ENCODE measurements at places on chromosomes 4 and X.
A peak's percentile ranks its signal among the peaks of the same experiment; 100 is the strongest.

- DNase-seq = no peak
Measured at GRCh38 chr4:44661940-44662622, 10.7 kb upstream of the YIPF7 start.

DNA sequence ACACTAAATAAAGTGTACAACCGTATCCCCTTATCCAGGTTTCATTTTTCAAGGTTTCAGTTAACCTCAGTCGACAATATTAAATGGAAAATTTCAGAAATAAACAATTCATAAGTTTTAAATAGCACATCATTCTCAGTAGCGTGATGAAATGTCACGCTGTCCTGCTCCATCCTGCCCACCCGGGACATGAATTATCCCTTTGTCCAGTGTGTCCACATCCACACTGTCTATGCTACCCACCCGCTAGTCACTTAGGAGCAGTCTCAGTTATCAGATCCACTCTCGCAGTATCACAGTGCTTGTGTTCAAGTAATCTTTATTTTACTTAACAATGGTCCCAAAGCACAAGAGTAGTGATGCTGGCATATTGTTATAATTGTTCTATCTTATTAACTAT, 54.7 kb downstream of the FRYL start:
- no peak for DNase-seq

- DNase-seq = no peak
Measured at GRCh38 chr4:128787509-128788311, 21.8 kb upstream of the JADE1 start.

- DNase-seq = no peak
Measured at GRCh38 chr4:70749313-70749712, 27.5 kb downstream of the RUFY3 start.

GRCh38 chrX:48911412-48912182, at the start of gene SLC35A2:
TSS of gene SLC35A2 (minus strand) at chrX:48911646. CDS start at chrX:48911636, 10 bp downstream.
- peak; percentile 51 for DNase-seq

GRCh38 chrX:13658602-13659001, 5.7 kb downstream of the TCEANC start:
- DNase-seq = peak; percentile 5

DNA sequence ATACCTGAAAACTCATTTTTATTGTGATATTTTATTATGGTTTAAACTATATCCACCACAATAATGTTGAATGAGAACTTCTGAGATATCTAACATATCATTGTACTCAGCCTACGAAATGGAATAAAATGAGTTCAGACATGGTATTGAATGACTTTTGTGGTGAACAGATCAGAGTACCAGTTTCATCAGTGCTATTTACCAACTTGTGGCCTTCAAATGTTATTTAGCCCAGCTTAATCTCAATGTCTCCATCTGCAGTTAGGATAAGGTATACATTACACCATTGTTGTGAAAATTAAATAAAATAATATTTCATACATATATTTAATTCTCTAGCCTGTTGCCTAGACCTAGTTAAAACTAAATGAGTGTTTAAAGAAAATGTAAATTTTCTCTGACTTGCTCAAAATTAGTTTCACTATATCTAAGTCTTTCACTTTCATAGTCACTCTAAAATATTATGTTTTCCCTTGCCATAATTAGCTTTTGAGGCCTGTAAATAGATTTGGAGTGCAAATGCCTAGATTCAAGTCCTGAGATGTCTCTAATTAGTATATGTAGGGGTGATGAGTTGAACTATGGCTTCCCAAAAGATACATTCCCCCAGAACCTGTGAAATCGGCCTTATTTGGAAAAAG, 594.2 kb downstream of the STPG2 start:
- DNase-seq = no peak

GRCh38 chrX:25207803-25208475, 192.2 kb upstream of the ARX start:
- DNase-seq = no peak

GRCh38 chr4:92968556-92968955, 664.8 kb downstream of the GRID2 start:
- DNase-seq = no peak

GRCh38 chr4:149754526-149754925, 61.1 kb downstream of the IQCM start:
- no peak for DNase-seq

DNA sequence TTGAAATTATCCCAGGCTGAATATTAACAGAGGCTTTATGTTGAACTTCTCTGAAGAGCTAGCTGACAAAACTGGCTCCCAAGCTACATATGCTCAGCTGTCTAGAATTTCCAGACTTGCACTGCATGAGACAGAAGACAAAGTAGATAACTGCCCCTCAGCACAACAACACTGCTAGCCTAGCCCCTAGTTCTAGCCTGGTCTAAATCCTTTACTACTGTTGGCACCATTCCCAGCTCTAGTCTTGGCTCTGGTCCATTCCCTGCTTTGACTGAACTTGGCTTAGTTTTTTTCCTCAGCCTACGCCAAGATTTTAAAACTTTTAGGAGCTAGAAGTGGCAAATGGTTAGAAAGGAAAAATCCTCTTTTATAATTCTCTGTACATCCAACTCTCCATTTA, 7.6 kb upstream of the OPHN1 start:
- DNase-seq = no peak

DNA sequence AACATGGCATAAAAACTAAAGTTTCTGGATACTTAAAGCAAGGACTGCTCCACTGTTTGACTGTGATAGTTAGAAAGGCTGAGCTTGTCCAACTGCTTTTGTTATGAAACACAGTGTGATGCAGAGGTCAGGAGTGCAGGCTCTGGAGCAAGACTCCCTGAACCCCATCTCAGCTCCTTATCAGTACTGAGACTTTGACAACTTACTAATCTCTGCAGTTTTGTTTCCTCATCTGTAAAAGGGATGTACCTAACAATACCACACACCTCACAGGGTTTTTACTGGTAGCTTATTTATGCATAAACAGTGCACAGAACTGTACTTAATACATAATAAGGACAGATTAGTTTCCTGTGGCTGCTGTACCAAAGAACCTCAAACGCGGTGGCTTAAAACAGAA, 804.3 kb downstream of the FSTL5 start:
- DNase-seq = no peak

- peak; percentile 34 for DNase-seq
Measured at GRCh38 chr4:67638136-67638535, 62.8 kb downstream of the UBA6 start.

- no peak for DNase-seq
Measured at GRCh38 chr4:75895744-75896314, 6.4 kb downstream of the PPEF2 start.

GRCh38 chr4:53608649-53609048, 17.4 kb upstream of the LNX1 start:
- no peak for DNase-seq

DNA sequence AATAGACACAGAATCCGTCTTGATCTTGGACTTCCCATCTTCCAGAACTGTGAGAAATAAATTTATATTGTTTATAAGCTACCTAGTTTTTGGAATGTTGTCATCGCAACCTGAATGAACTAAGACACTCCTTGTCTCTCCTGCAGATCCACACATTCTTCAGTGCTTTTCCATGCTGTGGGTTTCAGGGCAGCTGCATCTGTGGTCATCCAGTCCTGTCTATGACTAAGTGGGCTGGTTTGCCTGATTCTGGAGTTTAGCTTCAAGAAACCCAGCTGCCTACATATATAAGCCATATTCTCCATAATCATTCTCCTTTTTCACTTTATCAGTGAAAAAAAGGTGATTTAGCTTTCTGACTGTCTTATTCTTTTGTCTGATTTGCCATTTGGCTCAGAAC, 170.3 kb upstream of the KIT start:
- DNase-seq = no peak

GRCh38 chr4:147813109-147813773, 81.4 kb downstream of the ARHGAP10 start:
- no peak for DNase-seq

GRCh38 chrX:102345916-102346315, 93.9 kb downstream of the NXF2B start:
- no peak for DNase-seq

GRCh38 chrX:18210470-18210869, 10.2 kb downstream of the BEND2 start:
- no peak for DNase-seq

DNA sequence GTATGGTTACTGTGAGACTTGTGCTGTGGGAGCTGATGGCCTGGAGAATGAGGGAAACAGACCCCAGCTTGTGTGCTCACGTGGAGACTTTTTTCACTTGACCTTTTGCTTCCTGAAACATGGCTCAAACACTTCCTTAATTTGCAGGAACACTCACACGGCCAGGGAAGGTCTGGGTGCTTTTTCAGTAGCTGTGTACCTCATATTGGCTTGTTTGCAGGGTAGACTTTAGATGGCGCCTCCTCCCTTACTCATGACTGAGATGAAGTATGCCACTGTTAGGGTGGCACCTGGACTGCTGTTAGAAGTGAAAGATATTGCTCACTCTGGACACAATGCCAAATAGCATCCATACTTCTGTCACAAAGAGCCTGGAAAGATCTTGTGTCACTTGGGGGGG, 75.7 kb upstream of the WDR1 start:
- DNase-seq = no peak

DNA sequence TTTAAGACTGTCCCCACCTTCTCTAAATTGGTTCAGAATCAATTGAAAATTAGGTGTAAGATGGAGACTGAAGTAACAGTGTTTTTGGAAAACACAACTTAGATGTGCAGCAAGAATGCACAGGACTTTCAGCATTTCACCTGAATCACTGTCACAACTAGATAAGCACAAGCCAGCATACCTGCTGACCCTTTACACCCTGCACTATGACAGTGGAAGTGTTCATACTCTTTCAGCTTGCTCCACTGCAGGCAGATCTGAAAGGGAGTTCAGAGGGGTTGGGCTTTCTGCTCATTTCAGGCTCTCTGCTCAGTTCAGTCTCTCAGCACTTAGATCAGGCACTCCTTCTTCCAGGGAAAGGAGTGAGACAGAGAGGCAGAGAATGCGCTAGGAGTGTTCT, 22.8 kb downstream of the DCUN1D4 start:
- no peak for DNase-seq
